ENCODE measurements at places on chromosomes 13 and 19. TPM values are rescaled to one million over a fixed set of nuclear protein-coding genes. Genes with fewer than 3 reads are reported as not detected.

ZNF480 gene
- 8.8 TPM for total RNA-seq

GRCh38 chr13:99199541-99200431 lies 868 bp upstream of the UBAC2 start:
- DNase-seq = no peak

- no peak for DNase-seq
Observed at GRCh38 chr13:95957331-95957730, 95.9 kb downstream of the UGGT2 start.

CLEC11A gene
- 4.6 TPM for total RNA-seq

DNA sequence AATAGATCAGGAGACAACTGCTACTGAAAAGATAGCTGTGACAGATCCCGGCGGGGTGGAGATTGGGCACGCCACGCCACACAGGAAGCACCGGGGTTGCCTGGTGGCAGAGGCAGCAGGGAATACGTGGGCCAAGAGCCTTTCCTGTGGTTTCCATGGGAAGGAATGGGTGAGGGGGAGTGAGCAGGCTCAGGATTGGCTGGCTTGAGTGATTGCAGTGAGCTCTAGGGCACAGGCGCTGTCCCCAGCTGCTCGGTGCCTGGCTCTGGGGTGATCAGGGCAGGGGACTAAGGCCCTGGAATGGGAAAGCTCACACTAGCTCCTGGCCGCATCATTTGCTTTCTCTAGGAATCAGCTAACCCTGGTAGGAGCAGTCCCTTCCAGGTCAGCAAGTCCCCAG lies 166.1 kb downstream of the USP12 start:
- no peak for DNase-seq

DNA sequence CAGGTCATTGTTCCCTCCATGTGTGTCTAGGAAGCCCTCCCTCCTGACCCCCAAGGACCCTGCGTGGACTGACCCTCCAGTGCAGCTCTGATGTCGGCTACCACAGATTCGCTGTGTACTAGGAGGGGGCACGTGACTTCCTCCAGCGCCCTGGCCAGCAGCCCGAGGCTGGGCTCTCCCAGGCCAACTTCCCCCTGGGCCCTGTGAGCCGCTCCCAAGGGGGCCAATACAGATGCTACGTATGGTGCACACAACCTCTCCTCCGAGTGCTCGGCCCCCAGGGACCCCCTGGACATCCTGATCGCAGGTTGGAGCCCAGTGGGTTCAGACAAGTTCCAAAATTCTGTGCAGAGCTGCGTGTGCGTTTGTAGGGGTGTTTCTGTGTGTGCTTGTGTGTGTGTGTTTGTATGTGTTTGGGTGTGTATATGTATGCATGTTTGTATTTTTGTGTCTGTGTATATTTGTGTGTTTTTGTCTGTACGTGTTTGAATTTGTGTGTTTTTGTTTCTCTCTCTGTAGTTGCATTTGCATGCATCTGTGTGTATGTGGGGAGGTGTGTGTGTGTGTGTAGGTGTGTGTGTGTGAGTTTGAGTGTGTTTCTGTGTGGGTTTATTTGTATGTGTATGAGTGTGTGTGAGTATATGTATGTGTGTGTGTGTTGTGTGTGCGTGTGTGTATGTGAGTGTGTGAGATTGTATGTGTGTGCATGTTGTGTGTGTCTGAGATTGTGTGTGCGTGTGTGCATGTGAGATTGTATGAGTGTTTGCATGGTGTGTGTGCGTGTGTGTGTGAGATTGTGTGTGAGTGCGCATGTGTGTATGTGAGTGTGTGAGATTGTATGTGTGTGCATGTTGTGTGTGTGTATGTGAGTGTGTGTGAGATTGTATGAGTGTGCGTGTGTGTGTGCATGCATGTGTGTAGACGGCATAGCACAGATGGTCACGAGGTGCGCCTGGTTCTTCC lies 21.4 kb upstream of the LILRA2 start:
- DNase-seq = no peak

GRCh38 chr19:3411636-3412035 lies 45.3 kb downstream of the NFIC start:
- DNase-seq = no peak

DNA sequence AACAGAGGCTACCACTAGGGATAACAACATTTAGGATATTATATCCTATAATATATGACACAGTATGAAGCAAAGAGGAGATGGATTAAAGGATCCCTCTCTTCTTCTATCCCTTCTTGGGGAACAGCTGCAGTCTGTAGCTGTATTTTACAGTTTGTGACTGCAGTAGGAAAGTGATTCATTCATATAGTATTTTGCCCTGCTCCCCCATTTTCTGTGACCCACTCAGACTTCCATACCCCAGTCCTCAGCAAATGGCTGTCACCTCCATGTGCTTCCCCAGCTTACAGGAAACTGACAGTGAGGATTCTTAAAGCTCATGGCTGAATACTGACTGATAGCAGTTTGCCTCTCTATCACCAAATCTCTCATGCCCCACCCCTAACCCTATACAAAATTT lies 27.5 kb downstream of the MICU2 start:
- DNase-seq = no peak

IL11 gene
- 0.84 TPM for total RNA-seq

- no peak for DNase-seq
Observed at GRCh38 chr19:28330831-28331230, 882.1 kb downstream of the UQCRFS1 start.

DNA sequence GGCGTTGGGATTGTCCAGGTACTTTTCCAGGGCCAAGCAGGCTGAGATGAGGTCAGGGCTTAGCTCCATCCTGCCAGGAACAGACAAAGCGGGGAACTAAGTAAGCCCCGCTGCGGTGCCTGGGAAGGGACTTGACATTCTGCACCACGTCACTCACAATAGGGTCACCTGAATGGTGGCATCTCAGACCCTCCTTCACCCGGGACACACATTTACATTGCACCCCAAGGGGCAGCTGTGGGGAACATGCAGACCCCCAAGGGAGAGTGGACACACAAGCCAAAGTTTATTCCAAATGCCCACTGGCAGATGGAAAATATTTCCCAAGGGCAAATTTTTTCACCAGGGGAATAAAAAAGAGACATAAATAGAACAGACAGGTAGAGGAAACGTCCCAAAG lies 20.3 kb upstream of the SPC24 start:
- DNase-seq = no peak

DNA sequence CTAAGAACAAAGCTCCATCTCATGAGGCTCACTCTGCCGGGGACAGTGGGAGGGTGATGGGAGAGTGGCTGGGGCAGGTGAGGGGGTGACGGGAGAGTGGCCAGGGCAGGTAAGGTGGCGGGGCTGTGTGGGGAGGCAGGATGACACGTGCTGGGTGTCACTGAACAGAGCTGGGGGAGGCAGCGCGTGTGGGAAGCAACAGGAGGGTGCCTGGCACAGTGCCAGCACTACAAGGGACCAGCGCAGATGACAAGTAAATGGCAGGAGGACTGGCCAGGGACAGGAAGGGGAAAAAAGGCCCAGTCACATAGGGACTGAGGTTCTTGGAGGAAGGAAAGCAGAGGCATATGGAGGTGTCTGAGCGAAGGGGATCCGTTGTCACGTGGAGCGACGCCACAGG lies 129.9 kb downstream of the RNF17 start:
- DNase-seq = no peak

- DNase-seq = no peak
Observed at GRCh38 chr19:679418-680286, 3.5 kb downstream of the FSTL3 start.

Measured in NCI-H460 (cell line).